Mucosa of descending colon (tissue), 3 donors: ENCODE measurements at places on chromosomes 12 and 14. TPM values are rescaled to one million over a fixed set of nuclear protein-coding genes. Genes with fewer than 3 reads are reported as not detected.

DNA sequence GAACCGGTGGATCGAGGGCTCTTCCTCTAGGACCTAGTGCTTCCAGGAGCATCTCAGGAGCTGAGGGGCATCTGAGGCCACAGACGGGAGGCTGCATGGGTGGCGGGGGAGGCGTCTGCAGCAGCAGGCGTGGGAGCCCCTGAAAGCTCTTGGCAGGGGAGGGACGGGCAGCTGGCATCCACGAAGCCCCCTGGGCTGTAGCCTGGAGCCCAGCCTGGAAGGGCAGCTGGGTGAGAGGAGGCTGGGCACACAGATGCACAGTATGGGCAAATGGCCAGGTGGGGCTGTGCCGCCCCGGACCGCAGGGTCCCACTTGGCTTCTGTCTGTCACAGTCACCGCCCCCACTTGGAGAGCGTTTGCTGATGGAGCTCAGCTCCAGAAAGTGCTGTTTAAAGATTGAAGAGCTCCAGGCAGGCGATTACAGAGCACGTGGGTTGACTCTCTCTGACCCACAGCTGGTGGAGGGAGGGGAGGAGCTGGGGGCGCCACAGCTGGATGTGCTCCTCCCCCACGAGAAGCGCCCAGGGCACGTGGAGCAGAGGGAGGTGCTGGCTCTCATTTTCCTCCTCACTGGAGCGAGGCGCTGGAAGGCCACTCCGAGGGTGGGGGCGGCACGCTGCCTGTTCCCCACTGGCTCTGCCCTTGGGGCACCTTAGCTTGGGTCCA is 155.0 kb upstream of the C14orf180 start:
- DNase-seq: peak; percentile 6

GRCh38 chr14:39581474-39581873 is 149.2 kb upstream of the FBXO33 start:
- no peak for DNase-seq

DNA sequence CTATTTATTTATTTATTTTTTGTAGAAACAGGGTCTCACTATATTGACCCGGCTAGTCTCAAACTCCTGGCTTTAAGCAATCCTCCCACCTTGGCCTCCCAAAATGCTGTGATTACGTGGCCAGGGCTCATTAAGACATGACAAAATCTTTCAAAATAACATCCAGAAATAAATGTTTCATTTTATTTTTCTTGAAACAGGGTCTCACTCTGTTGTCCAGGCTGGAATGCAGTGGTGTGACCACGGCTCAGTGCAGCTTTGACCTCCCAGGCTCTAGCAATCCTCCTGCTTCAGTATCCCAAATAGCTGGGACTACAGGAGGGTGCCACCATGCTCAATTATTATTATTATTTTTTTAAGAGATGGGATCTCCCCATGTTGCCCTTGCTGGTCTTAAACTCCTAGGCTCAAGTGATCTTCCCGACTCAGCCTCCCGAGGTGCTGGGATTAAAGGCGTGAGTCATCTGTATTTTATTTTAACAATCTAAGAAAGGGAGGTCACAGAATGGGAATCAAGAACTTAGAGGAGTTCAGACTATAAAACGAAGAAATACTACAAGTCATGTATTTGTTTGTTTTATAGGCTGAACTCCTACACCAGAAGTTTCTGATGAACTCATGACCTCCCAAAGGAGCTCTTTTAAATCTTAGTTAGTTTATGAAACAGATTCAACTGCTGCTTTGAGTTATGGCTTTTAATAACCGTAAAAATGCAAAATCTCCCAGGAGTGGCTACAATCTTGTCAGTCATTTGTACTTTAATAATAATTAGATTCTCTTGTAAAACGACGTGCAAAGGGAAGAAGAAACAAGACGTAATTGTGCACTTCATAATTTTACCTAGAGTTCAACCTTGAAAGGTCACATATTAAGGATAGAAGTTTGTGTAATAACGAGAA is 2.1 kb upstream of the TMEM263 start:
- DNase-seq: no peak

DNA sequence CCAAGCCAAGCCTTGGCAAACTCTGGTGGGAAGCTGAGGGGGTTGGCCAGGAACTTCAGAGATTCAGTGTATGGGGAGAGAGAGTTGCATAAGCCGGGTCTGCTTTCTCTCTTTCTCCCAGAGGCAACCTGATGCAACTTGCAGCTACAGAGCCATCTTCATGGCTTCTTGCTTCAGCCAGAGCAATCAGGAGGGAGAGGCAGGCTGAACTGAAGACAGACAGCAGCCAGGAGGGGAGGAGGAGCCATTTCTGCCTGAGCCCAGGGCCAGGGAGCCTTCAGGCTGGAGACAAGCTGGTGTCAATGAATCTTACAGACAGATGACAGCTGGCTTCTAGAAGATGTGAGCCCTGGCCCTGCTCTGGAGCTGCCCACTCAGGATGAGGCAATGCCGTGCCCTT is 18.7 kb downstream of the NPC2 start:
- DNase-seq: no peak

DNA sequence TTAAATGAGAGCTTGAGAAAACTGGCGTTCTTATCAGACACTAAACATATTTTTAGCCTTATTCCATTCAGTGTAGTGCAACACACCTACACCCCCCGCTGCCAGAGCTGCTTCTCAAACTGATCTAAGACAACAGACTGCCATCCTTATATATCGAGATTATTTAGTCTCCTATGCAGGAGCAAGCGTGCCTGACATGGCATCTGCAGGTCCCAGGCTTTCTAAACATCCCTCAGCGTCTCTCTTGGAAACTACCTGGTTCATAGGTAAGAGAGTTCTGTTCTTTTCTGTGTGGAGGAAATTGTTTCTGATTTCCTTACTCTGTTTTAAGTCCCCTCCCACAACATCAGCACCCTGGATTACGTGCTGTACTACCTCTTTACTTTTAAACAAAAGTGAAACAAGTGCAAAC is 117.1 kb upstream of the PTPRB start:
- DNase-seq: no peak

Gene SLC7A7
- total RNA-seq: 13.7 TPM

Gene KRT73
- total RNA-seq: not detected

Gene OVCH1
- 0.70 TPM for total RNA-seq

DNA sequence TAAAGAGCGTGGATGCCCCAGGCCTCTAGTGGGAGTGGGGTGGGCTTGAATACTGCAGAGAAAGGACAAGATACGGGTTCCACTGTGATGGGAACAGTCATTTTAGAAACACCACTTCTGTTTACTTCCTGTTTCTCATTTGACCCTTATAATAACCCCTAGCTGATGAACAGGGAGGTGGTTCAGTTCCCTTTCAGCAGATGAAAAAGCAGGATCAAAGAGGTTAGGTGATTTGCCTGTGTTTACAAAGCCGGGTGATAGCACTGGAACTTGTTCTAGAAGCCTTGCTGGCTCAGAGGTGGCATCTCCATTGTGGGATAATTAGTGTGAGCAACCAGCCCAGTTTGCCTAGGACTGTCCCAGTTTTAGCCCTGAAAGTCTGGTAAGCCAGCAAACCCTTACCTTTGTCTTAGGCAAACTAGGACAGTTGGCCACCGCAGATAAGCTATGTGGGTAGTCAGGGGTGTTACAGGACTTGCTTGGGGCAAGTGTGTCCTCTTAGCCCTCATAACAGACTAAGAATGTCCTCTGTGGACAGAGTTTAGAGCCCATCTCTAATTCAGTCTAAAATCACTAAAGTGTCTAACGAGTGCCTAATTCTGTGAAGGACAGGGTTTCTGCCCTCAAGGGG is 7.5 kb upstream of the LRP1-AS start:
- no peak for DNase-seq

Gene OAS3
- 14.8 TPM for total RNA-seq

DNA sequence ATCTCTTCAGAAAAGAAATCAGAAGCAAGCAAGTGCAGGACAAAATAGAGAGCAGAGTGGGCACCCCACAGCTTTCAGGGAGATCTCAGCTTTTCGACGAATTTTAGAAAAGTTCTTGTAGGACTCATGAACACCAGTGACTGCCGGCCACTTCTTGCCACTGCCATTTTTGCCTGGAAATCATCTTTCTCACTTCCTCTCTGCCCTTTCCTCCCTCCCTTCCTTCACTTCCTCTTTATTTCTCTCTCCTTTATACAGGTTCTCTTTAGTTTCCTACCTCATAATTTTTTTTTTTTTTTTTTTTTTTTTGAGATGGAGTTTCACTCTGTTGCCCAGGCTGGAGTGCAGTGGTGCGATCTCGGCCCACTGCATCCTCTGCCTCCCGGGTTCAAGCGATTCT is 185.6 kb downstream of the APAF1 start:
- no peak for DNase-seq

GRCh38 chr14:21278632-21279031 is 1.3 kb upstream of the RPGRIP1 start:
- DNase-seq: no peak

- DNase-seq: no peak
These were observed 76.8 kb downstream of the LIN7A start for GRCh38 chr12:80860928-80861327.

GRCh38 chr14:24941719-24942118 is 108.2 kb downstream of the STXBP6 start:
- DNase-seq: peak; percentile 56

- no peak for DNase-seq
These were observed 1397.2 kb downstream of the LRFN5 start for GRCh38 chr14:43003845-43004244.

- DNase-seq: no peak
These were observed 10.9 kb downstream of the NAA25 start for GRCh38 chr12:112097641-112098040.

Gene FAM216A
- 4.4 TPM for total RNA-seq
